IPS DF 6.9 (cell line): ENCODE measurements at places on chromosomes 6 and 20.

- no peak for DNase-seq
These were observed 79.1 kb downstream of the RIMS1 start for GRCh38 chr6:71965404-71965803.

DNA sequence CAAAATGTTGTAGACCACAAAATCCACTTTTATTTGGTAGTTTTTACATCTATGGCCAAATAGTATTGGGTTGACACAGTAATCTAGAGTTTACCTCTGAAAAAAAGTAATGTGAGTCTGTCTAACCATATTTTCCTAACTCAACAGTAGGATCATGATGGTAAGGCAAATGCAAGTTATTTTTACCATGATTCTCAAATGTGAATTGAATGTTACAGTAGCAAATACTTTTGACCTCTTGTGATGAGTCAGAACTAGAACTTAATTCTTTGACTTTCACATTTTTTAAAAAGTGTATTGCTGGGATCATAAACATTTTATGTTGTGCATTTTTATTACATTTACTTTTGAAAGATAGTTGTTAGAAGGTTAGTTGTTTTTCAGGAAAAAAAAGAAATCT lies 22.0 kb downstream of the RNF146 start:
- no peak for DNase-seq

DNA sequence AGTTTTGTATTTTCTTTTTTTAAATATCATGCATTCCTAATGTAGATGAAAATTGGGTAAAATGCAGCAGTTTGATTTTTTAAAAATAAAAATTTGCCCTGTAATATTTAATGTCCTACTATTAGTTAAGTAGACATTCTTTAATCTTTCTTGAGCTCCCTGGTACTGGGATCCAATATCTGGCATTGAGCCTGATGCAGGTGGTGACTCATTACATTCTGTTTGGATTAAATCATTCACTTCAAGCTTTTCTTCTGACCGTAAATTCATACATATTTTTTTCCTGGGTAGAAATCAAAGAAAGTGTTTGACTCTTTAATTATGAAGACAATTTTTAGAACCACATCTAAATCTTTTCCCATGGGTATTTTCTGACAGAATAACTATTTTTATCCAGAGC lies 768.8 kb upstream of the SLC35B3 start:
- DNase-seq, result no peak

- no peak for DNase-seq
These were observed 39.8 kb downstream of the TTLL9 start for GRCh38 chr20:31910071-31910803.

- DNase-seq, result no peak
These were observed 96.7 kb downstream of the FYN start for GRCh38 chr6:111776236-111777221.

DNA sequence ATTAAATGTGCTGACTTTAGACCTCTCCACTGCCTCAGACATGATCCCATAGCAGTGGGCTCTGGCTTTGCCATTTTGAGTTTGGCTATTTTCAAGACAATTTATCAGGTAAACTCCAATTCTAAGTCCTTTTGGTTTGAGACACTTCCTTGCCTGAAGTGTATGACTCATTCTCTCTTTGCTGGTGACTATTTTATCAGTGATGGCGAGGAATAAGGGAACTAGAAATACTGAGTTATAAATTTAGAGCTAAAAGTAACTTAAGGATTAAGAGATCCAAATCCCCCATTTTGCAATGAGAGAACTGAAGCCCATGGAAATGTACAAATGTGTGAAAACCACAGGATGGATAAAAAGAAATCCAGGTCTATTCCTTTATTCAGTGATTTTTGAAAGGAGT lies 30.9 kb upstream of the CD83 start:
- DNase-seq, result no peak

DNA sequence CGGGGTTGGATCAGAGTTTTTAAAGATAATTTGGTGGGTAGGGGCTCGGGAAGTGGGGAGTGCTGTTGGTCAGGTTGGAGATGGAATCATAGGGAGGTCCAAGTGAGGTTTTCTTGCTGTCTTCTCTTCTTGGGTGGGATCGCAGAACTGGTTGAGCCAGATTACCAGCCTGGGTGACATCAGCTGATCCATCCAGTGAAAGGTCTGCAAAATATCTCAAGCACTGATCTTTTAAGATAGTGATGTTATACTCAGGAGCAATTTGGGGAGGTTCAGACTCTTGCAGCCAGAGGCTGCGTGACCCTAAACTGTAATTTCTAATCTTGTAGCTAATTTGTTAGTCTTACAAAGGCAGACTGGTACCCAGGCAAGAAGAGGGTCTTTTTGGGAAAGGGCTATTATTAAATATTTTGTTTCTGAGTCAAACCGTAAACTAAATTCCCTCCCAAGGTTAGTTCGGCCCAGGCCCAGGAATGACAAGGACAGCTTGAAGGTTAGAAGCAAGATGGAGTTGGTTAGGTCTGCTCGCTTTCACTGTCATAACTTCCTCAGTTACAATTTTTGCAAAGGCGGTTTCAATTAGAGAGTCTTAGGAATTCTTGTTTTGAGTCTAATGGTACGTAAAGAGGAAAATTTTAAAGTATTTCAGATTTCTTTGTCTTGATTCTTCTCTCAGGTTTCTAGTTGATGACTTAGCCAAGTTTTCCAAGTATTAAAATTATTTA lies 53.1 kb downstream of the SCAF8 start:
- no peak for DNase-seq

- DNase-seq, result no peak
These were observed 223.9 kb downstream of the TSHZ2 start for GRCh38 chr20:53195876-53196610.

DNA sequence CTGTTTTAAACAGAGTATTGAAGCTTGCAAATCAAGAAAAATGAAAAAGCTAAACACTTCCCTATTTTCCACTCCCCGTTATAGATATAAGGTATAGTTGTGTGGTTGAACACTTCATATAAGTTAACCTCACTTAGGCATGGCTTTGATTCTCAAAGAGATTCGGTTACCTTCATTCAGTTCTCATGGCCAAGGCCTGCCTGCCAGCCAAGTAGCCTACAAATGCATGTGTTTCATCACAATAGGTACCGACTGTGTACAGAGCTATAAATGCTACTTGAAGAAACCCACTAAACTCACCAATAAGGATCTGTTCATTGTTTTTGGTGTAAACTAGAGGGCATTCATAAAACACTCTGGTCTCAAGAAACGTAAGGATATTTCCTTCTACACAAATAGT lies 27.8 kb downstream of the PM20D2 start:
- no peak for DNase-seq

- DNase-seq, result no peak
These were observed 132.9 kb downstream of the SCML4 start for GRCh38 chr6:107691062-107691751.

GRCh38 chr6:57421503-57421902 lies 104.1 kb downstream of the PRIM2 start:
- DNase-seq, result no peak

DNA sequence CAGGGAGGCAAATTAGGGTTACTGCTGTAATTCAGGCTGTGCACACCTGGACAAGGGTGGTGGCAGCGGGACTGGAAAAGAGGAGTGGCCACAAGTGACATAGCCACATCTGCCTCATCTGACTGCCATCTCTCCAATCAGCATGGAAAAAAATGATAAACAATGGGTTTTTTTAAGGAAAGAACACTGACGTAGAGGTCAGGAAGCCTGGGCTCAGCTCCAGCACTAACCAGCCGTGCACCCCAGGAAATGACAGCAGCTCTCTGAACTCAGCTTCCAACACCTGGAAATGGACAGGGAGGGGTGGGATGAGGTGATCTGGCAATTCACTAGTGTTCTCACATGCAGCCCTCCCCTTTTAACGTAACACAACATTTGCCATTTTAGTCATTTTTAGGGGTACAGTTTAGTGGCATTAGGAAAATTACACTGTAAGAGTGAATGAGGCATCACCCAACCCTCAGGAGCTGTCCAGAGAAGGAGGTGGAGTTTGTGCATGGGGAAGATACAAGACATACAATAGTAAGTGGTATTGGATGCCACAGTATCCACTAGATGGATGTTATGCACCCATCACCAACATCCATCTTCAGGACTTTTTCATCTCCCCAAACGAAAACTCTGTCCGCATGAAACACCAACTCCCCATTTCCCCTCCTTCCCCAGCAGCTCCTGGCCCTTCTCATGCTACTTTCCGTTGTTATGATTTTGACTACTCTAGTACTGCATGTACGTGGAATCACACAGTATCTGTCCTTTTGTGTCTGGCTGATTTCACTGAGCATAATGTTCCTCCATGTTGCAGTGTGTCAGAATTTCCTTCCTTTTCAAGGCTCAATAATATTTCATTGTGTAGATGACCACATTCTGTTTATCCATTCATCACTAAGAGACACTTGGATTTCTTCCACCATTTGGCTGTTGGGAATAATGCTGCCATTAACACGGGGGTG lies 215.5 kb upstream of the ECI2 start:
- no peak for DNase-seq

GRCh38 chr20:63178446-63178820 lies 37.5 kb downstream of the YTHDF1 start:
- DNase-seq, result no peak

- DNase-seq, result no peak
These were observed 41.9 kb upstream of the PRSS16 start for GRCh38 chr6:27205375-27206278.
